ENCODE measurements at places on chromosomes 12 and 14.

GRCh38 chr12:27782481-27782880 lies 2.4 kb upstream of the MANSC4 start:
- DNase-seq, result no peak

- no peak for DNase-seq
Measured at GRCh38 chr12:21444193-21445146, 7.0 kb downstream of the PYROXD1 start.

DNA sequence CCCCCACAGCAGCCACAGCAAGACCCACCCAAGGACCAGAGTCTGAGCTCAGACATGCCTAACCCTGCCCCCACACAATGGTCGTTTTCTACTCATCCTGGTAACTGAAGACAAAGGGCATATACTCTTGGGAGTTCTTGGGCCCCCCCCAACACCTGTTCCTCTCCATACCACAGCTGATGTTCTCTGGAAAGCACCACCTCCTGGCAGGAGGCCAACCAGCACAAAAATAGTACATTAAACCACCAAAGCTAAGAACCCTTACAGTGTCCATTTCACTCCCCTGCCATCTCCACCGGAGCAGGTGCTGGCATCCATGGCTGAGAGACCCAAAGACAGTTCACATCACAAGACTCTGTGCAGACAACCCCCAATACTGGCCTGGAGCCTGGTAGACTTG lies 80.6 kb upstream of the DAAM1 start:
- DNase-seq, result no peak

DNA sequence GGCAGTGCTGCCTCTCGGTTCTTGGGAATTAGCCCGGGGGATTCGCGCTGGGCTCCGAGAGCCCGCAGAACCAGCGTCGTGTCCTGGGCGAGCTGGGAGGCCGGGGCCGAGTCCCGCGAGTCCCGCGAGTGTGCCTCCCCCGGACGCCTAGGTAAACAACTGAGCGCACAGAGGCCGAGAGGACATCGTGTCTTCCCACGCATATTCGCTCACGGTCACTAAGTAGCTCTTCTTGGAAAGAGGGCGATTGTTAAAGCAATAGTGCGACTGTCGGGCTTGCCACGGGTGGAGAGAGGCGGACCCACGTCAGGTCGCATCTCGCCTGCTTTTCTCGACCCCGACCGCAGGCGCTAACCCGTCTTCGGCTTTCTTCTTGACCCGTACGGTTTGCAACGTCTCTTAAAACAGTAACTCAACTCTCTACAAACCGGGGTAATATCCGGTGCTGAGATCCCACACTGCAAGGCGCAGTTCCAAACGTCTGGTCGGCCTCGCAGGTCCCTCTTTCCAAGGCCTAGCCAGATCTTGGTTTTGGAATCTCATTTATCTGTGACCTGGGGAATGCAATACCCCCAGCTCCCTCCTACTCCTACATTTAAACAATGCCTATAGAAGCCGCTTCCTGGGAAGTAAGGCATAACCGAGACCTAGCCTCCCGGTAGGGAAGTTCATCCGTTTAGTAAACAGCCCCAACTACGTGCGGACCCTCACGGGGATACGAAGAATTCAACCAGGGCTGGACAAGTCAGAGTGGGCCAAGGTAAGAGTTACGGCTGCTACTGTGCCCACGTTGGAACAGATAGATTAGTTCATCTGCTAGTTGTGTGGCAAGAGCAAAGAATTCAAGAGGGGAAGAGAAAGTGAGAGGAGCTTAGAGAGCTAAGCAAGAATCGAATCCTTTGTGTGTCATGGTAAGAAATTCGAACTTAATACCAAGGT lies 736 bp upstream of the PHLDA1 start:
- no peak for DNase-seq

DNA sequence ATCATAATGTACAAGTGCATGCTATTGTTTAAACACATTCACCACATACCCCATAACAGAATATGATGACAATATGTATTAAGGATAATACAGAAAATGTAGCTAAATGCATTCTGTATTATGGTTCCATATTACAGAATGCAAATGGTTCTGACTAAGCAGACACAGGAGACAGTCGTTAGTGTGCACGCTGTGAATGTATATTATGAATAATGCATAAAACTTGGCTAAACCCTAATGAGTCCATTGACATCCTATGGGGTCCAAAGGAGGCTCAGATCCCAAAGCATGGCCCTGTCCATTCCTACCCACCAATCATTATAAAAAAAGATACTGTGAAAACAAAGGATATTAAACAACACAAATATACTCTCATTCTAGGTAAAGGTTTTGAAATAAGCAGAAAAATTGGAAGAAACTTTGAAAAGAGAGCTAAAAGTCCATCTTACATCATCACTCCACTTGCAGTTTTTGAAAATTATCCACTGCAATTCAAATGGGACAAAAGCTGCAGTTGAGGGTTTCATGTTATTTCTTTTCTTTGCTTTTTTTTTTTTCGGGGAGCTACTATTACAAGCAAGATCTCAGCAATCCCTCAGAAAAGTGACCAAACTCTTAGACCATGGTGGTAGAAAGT lies 415.1 kb downstream of the BCAT1 start:
- no peak for DNase-seq

DNA sequence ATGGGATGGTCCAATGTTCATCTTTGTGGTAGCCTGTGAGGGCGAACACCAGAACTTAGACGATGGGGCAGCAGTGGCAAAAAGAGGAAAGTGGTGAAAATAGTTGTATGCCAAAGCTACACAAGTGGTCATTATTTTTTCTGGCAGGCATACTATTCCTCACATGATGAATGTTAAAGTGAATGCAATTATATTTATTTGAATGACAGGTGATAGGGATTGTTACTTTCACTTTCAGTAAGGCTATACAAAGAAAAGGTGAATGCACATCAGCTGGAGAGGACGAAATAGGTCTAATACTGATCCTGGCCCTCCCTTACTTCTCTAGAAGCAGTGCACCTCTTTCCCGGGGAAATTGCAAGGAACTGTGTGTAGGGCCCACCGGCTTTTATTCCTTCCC lies 470.1 kb downstream of the TMTC2 start:
- no peak for DNase-seq

GRCh38 chr14:71003156-71003555 lies 95.9 kb downstream of the PCNX1 start:
- no peak for DNase-seq

- DNase-seq, result no peak
Measured at GRCh38 chr14:69090187-69090789, 62.6 kb downstream of the DCAF5 start.

- DNase-seq, result no peak
Measured at GRCh38 chr12:118850244-118850825, 131.0 kb upstream of the SRRM4 start.

- no peak for DNase-seq
Measured at GRCh38 chr14:54457609-54457996, 16.4 kb upstream of the CNIH1 start.

DNA sequence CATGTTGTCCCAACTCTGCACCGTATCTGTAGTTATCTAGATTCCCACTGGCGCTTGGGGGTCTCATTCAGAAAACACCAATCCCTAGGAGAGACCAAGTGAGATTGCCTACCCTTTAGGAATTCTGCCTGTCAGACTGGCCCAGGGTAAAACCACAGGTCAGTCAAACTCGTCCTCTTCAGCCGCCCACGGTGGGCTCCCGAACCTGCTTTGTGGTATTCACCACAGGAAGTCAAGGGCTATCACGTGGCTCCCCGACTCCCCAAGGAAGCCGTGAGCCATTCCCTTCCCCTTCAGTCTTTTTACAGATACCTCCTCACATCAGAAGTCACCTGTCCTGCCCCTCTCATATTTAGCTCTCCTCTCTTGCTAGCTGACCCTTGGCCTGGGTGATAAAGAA lies 159.9 kb downstream of the EGLN3 start:
- DNase-seq, result no peak

DNA sequence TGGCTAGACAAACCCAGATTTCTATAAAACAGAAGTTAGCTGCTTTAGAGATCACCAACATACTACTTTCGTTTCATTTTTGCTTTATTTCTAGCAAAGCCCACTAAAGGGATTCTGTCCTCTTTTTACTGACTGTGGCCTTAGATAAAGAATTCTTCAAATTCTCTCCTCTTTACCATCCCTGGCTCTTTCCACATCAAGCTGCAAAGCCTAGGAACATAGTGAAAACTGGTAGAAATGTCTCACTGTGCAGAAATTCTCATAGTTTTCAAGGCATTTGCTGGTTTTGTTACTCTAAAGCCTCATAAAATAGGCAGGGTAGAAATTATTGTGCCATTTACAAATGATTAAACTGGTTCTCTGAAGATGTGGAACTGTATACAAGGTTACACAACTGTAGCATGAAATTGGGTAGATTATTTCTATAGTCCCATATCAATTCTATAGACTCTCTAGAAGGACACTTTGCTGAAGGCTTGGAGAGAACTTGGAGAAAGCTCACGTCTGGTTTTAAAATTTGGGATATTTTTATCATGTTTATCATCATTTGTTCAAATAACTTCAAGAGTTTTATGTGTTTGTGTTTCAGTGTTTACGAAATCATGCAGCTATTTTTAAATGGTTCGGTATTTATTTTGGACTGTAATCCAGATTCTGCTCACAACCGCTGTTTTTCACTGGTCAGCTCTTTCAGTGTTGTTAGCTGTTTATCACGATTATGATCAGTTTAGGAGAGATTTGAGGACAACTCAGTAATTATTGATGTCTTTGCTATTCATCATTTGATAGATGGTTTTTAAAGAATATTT lies 36.7 kb upstream of the CSRP2 start:
- DNase-seq, result no peak

DNA sequence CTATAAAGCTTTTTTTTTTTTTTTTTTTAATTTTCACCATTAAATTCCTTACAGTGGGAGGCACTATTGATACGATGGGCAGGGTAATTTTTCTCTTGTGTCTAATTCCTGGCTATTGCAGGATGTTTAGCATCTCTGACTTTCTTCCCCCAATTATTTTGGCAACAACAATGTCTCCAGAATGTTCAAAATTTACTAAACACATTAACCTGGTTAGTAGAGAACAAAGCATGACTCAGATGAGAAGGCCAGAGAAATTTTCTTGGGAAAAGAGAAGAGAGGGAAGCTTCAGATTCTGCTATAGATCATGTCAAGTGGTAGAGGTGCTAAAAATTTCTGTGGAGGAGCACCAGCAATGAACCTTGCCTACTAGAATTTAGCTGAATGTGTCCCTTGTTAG lies 171.5 kb upstream of the PRICKLE1 start:
- no peak for DNase-seq

GRCh38 chr14:75844486-75844885 lies 137.3 kb downstream of the TGFB3 start:
- DNase-seq, result no peak

- DNase-seq, result no peak
Measured at GRCh38 chr12:88854260-88854659, 274.0 kb upstream of the KITLG start.

- DNase-seq, result no peak
Measured at GRCh38 chr12:42237853-42238239, 202 bp downstream of the YAF2 start.

DNA sequence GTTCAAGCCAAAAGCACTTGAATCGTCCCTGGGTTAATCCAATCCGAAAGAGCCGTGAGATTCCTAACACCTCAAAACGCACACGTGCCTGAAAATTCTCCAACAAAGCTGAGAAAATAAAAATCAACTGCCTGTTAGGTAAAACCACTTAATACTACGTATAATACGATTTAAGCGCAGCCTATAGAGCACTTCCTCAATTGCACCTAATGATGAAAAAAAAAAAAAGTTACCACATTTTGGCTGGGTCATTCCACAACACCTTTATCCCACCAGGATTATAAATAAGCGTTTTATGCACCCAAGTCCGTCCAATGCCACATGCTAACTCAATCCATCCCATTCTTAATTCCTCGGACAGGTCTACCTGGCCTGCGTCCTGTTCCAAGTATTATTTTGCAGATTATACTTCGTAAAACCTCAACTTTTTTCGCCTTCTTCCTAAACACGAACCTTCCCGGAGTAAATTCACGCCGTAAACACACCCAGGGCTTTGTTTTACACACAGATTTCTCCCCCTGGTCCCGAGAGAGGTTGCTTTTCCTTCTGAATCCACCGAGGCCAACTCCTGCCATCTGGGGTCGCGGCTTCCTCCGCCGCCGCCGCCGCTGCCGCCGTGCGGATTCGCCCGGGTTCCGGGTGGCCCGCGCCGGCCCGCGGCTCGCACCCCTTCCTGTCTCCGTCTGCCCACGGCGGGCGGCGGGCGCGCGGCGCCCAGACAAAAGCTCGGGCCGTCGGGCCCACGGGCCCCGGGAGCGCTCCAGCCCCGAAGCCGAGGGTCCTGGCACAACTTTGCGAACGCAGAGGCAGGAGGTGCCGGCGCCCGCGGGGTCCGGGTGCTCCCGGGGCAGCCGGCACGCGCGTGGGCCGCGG lies 66.2 kb downstream of the RNF34 start:
- peak; percentile 51 for DNase-seq

- DNase-seq, result no peak
Measured at GRCh38 chr14:93010522-93011140, 87.7 kb downstream of the CHGA start.

DNA sequence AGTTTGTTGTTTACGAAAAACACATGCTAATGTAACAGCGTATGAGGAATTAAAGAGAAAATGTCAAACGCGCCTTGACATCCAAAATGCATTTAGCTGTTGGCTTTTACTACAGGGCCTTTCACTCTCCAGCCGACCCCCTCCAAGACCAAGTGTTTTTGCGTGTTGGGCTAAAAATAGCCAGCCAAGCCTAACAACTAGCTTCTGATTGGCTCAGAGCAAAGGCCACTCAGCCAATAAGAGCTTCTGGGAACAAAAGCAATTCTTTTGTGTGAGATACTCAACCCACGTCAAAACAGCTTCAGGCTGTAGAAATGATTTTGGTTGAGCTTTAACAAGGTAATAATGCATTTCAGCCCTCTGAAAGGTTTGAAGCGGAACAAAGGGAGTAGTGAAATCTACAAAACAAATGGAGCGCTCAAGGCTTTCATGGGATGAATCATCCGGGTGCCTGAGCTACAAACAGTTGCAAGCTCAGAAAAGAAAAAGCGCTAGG lies 198.7 kb upstream of the DCN start:
- no peak for DNase-seq

DNA sequence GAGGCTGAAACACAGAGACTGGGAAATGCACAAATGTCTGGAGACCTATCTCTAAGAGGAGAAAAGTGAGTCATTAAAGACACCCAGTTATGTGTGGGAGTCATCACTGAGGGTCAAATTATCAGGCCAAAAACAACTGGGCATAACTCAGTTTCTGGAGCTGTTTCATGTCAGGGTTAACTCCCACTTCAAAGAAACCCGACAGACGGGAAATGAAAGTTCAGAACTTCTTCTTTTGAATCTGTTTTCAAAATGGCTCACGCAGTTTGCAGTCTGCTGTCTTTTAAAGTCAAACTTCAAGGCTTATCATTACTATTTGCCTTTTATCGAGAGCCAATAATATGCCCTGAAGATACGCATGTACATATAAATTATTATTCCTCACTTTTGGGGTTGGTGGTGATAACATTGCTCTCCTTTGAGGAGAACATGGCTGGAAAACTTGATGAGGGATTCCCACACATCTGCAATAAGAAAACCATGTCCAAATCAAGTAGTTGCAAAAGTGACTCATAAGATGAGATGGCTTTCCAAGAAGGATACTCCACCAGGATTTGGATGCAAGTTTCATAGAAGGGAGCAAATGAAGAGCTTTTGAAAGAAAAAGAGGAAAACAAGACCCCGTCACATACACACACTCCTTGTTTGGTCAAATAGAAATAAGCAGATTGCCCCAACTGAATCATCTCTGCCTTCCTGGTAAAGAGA lies 341.4 kb downstream of the ADAMTS20 start:
- no peak for DNase-seq
